HTR-8/SVneo (cell line): ENCODE measurements at places on chromosomes 5 and 9.

DNA sequence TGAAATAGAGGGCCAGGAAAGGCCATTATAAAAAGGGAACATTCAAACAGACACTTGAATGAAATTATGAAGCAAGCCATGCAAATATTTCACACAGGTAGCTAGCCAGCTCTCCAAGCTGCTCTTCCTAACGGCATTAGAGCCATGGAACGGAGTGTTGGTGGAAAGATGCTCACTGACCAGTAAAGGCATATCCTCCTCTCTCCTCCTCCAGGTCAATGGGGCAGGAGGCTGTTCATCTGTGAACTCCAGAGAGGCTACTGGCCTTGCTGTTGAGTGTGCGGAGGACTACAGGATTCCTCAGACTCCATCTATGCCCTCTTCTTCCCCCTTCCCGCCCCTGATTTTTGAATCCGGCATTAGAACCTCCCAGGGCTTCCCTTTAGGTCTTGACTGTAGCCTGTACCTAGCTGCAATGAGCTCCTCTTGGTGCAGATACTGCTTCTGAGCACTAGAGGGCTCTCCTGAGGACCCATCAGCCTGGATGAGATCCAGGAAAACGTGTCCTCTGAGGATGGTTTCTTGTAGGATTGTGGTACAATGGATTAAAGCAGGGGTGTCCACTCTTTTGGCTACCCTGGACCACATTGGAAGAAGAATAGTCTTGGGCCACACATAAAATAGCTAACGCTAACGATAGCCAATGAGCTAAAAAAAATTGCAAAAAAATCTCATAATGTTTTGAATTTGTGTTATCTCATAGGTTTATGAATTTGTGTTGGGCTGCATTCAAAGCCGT is 162.2 kb downstream of the SREK1 start:
- peak; percentile 71 for DNase-seq

- peak; percentile 35 for DNase-seq
Measured at GRCh38 chr5:65837139-65837538, 89.2 kb upstream of the ERBIN start.

- no peak for DNase-seq
Measured at GRCh38 chr9:306907-307306, 92.2 kb downstream of the DOCK8 start.

DNA sequence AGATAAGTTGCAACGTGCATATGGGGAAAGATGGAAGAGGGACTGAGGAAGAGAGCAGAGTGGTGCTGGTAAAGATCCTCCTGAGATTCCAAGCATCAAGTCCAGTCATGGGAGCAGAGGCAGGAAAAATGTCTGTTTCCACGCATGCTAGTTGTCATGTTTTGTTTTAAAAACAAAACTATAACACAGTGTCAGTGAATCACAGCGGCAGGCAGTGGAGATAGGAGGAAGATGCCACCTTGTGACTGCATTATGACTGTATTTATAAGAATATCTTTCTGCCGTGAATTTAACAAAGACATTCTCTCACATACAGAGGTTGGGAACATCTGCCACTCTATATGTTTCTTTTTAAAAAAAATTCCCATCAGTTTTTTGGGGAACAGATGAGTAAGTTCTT is 3.7 kb upstream of the SVEP1 start:
- DNase-seq = peak; percentile 21

DNA sequence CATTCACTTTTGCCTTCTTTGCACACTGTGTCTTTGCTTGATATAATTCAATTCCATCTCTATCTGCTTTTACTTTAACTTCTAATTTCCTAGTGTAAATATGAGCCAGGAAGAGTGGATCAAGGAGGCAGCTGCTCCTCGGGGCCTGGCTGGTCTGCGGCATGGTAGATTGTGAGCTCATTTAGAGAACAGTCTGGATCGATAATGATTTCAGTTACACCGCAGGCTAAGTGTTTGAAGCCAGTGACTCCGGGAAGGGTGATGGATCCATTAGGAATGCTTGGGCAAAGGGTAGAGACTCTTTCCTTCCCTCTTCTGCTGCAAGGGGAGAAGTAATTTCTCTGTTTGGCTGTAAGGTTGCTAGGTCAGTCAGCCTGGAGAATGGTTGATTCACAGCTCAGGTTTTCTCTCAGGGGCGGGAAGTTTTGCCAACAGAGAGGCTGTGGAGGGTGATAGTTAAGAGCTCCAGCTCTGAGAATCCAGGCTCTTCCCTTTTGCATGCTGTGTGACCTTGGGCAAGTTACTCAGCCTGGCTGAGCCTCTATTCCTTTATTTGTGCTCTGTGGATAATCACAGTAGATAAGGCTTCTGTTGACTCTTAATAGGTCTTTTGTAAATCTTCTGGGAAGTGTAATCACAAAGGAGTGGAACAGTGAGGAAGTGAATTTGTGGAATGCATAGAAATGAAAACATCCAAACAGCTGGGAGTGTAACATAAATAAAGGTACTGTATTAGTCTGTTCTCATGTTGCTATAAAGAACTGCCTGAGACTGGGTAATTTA is 99.1 kb downstream of the PTTG1 start:
- no peak for DNase-seq

GRCh38 chr9:113678119-113678858 is 197.8 kb upstream of the ZNF618 start:
- DNase-seq = no peak

- no peak for DNase-seq
Measured at GRCh38 chr5:11224436-11225187, 463.6 kb upstream of the DAP start.

DNA sequence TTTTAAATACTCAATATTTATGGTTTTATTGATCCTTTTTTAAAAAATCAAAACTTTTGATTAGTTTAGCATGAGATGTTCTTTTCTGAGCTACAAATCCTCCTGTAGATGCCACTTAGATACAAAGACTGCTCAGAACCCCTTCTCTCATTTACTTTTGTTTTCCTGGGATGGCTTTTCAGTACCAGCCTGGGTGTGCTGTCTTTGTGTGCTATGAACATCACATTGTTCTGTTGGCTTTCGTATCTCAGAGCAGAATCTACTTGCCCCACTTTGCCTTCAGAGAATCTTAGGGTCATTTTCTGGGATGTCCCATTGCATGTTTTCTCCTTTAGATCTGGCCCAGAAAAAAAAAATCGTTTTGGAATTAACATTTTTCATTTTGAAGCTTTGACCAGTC is 85.9 kb downstream of the RASGRF2 start:
- no peak for DNase-seq

- DNase-seq = no peak
Measured at GRCh38 chr9:124526174-124526573, 19.0 kb upstream of the NR5A1 start.

GRCh38 chr9:35193762-35194161 is 32.0 kb downstream of the UNC13B start:
- DNase-seq = no peak

GRCh38 chr5:68046445-68046844 is 169.1 kb upstream of the PIK3R1 start:
- DNase-seq = peak; percentile 78

DNA sequence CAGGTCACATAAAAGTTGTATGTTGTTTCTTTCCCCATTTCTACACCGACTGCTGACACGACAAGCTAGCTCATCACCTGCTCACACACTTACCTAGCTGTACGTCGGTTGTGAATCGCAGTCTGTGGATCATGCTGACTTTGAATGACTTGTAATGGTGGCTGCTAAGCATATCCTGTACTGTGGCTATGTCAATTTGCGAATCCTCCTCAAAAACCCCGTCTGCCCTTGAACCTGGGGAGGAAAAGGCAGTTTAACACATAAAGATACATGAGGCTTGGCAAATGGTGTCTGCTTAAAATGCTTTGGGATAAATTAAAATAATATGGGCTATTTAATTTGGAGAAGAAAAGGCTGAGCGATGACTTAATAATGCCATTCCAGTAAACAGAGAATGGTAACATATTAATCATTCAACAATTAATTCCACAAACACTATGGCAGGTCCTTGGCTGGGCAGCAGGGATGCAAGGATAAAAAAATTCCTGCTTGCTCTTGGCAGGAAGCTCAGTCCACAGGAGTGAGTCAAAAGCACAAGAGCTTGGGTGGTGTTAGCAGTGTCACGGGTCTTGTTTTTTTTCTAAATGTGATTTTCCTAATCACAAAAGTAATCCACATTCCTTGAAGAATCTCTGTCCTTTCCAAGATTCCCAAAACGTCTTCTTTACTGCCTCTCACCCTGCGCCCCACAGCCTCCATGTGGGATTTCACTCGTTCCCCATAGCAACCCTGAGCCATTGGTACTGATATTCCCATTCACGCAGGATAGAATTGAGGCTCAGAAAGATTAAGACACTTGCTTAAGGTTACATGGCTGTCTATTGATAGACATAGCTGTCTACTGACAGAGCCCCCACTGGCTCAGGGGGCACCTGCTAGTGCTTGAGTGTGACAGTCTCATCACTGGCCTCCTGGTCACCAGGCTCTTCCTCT is 222.4 kb downstream of the MAPKAP1 start:
- DNase-seq = peak; percentile 24

- DNase-seq = no peak
Measured at GRCh38 chr9:23855873-23856604, 30.0 kb upstream of the ELAVL2 start.

GRCh38 chr5:6818594-6819511 is 105.6 kb downstream of the TENT4A start:
- no peak for DNase-seq

DNA sequence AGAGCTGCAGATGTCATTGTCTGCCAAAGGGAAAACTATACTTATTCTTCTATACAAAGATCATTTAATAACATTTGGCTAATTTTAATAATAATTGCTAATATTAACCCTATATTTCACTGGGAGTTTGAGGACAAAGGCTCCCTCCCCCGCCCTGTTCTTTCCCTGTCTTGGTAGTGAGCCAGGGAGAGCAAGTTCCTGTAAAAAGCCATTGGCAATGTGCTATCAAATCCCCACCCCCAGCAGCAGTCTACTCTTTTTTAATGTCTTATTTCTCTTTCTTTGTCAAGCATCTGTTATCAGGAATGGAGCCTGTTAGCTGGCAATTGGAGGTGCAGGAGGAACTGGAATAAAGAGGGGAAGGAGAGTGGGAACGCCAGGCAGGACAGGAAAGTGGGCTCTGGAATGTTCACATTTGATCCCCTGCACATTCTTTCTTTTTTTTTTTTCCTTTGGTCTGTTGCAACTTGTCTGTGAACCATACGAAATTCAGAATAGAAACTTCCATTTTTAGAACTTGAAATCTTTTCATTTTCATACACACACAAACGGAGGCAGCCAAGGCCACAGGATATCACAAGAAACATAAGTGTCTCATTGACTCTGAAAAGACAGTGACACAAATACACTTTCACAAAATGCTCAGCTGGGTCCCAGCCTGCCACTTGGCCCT is 664.8 kb upstream of the ZNF608 start:
- DNase-seq = peak; percentile 9

- DNase-seq = no peak
Measured at GRCh38 chr5:113124265-113124664, 147.7 kb downstream of the DCP2 start.

GRCh38 chr9:32877639-32878217 is 94.4 kb downstream of the TMEM215 start:
- DNase-seq = no peak

GRCh38 chr9:23573800-23574199 is 252.2 kb downstream of the ELAVL2 start:
- DNase-seq = no peak

DNA sequence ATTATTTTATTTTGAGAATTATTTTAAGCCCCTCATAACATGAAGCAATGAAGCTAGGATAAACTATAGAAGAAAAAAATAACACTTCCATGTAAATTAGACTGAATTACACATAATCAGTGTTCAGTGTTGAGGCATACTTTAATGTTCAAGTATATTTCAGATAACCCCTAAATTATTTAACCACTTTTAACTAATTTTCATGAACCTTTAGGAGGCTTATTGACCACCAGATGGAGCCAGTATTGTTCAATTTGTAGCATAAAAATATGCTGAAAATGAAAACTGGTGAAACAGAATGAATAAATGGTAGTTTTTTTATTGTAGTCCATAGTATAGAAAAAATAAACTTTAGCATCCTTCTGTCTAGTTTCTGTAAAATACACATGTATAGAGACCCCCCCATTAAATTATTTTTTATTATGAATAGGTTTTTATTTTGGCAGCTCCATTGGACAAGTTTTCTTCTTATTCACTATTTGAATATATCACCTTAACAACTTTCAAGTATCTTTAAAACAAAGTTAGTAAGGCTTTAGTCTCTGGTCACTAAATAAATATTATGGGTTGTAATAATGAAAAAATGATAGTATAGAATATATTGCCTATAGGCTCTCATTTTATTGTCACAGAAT is 190.1 kb downstream of the CWC27 start:
- peak; percentile 10 for DNase-seq

- peak; percentile 59 for DNase-seq
Measured at GRCh38 chr5:107557051-107557658, 113.6 kb downstream of the EFNA5 start.

- no peak for DNase-seq
Measured at GRCh38 chr5:66629446-66629845, 33.3 kb downstream of the MAST4 start.

DNA sequence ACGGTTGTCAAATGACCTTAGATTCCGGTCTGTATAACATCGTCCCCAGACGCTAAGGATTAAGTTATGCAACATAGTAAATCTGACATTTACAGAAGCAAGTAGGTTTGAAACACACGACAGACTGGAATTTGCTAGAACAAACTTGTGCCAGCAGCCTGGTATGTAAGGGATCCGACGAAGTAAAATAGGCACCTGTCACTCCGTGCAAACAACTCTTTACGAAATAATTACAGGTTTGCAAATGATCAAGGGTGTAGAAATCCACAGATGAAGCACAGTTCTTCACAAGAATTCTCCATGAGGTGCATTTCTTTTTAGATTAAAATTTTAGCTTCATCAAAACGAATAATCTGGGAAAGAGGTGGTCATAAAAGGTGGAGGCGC is 508 bp downstream of the MOCS2 start:
- DNase-seq = no peak

DNA sequence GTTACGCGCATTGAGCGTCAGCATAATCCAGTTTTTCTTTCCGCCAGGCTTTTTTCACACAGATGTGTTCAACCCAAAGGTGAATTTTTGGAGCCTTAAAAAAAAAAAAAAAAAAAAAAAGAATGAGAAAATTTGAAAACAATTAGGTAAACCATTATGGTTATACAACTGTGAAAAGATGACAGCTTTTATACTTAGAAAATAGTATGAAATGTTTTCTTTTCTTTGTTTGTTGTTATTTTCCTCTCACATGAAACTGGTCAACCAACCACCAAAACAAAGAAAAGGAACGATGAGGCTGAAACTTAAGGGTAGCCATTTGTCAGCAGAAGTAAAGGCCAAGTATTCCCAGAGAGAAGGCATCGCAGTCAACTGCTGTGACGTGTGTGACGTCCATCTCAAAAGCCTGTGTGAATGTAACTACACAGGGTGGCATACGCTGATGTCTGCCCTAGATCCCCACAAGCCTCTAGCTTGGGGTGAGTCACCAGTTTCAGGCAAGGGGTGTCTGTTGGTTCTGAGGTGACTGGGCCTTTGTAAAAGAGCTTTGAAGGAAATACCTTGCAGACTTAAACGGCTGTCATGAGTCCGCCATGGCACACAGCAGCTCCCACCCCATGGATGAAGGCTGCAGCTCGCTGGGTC is 182.9 kb downstream of the AOPEP start:
- no peak for DNase-seq
